ENCODE measurements at places on chromosomes 3 and 15.
A peak's percentile ranks its signal among the peaks of the same experiment; 100 is the strongest.

GRCh38 chr3:50961386-50961785 is 286.7 kb downstream of the DOCK3 start:
- no peaks in the 10 kb centered on the region for H3K27me3 ChIP-seq
- H3K4me1 ChIP-seq: no peaks in the 10 kb centered on the region
- H3K36me3 ChIP-seq: no peaks in the 10 kb centered on the region
- H3K27ac ChIP-seq: no peak overlapping the region
- no peak for DNase-seq
- no peak overlapping the region for H3K4me3 ChIP-seq

DNA sequence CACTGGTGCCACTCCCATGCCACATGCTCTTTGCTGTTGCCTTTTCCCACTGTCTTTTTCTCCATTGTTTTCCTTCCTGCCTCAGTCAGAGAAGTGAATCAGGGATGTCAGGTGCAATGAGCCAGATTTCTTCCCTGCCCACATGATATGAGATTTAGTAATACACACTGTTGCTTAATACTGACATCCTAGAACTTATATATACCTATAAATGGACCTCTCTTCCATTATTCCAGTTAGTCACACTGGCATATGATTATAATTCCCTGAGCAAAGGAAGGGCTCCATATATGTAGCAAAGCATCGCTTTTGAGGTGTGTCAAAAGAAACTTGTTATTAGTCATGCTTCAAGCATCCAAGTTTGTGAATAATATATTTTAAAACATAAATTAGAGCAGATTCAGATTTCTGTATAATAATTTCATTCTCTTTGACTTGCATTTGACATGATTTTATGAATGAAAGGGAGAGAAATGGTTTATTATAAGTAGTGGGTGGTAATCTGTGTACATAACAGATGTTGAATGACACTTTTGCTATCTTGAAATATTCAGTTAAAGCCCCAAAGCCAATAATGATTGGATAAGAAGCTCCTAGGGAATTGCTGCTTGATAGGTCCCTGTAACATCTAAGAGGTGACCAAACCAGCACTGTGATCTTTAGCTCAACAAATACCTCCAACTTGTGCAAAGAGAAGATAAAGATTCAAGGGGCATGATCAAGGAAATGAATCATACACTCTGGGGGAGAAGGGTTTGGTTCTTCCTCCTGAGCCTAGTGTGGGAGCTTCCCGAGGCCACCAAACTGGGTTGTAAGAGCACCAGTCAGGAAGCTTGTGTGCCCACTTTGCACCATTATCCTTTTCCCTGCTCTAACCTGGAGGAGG is 48.6 kb downstream of the CHST2 start:
- peaks cover 47% of the 10 kb centered on the region for H3K4me1 ChIP-seq
- H3K36me3 ChIP-seq: no peaks in the 10 kb centered on the region
- no peak overlapping the region for H3K4me3 ChIP-seq

GRCh38 chr3:13139471-13140065 is 66.3 kb upstream of the IQSEC1 start:
- H3K4me1 ChIP-seq: no peaks in the 10 kb centered on the region
- no peaks in the 10 kb centered on the region for H3K36me3 ChIP-seq
- no peak for DNase-seq
- no peaks in the 10 kb centered on the region for H3K27me3 ChIP-seq
- H3K4me3 ChIP-seq: no peak overlapping the region

DNA sequence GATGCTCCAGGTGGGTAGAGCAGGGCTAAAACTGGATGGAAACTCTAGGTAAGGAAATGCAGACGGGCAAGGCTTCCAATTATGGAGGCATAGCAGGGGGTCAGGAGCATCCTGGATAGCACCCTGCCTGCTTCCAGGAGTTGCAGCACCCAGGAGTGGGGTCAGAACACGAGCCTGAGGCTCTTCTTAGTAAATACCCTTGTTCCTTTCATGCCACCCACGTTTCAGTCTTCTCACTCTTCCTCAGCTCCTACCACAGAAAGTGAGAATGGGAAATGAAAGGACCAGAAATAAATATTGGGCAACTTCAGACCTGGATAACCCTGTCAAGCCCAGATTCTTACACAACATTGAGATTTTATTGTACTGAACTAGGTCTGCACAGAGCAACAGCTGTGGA is 16.4 kb downstream of the CCR1 start:
- H3K27me3 ChIP-seq: no peaks in the 10 kb centered on the region
- H3K27ac ChIP-seq: no peak overlapping the region
- no peak overlapping the region for H3K4me3 ChIP-seq
- no peaks in the 10 kb centered on the region for H3K4me1 ChIP-seq

- no peak for DNase-seq
- H3K4me3 ChIP-seq: no peak overlapping the region
- peaks cover 2% of the 10 kb centered on the region for H3K27me3 ChIP-seq
These were observed 102.0 kb downstream of the LMLN start for GRCh38 chr3:198062068-198062465.

DNA sequence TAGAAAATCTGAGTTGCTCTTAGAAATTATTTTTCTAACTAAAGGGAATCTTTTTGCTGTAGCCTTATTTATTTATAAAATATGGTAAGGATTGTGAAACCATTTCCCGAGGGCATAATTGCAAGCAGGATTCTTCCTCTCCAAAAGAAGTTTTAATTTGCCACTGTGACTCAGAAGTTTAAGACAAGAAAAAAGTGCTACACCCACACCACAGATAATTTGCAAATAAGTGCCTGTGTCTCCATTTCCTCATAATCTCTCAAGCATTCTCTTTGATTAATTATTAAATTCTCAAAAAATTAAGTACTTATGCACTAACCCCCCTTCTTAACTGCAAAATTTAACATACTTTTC is 43.6 kb downstream of the RASA2 start:
- DNase-seq: no peak
- H3K4me1 ChIP-seq: peaks cover 58% of the 10 kb centered on the region
- no peak overlapping the region for H3K4me3 ChIP-seq
- H3K27me3 ChIP-seq: no peaks in the 10 kb centered on the region
- H3K27ac ChIP-seq: peak overlapping the region; percentile 81
- peaks cover under 1% of the 10 kb centered on the region for H3K36me3 ChIP-seq

GRCh38 chr3:140247775-140248174 is 312.8 kb downstream of the CLSTN2 start:
- H3K4me3 ChIP-seq: no peak overlapping the region
- peaks cover under 1% of the 10 kb centered on the region for H3K27me3 ChIP-seq
- H3K36me3 ChIP-seq: no peaks in the 10 kb centered on the region
- DNase-seq: no peak

DNA sequence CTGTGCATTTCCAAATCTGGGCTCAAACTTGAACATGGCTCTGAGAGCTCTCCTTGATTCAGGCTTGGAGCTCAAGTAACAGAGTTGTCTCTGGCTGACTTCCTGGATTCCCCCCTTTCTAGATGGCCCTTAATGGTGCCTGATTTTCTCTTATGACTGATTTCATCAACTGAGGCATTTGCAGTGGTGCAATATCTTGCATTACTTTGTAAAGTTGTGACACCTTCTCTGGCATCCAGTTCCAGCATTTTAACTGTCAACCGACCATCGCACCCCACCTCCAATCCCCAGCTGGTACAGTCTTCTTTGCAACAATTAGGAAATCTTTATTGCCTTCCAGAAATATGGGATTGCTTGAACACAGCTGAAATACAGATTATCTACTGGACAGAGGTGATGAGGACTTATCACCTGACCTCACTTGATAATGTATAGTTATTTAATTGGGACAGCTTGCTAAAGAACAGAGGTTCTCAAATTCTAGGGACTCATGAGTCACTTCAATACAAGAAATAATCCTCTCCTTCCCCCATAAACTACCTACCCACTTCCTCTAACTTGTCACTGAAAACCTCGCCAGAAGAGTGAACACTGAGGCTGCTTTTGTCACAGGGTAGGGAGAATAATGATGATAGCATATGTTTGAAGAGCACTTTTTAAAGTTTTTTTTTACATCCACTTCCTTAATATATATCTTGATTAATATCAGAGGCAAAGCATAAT is 41.8 kb downstream of the FILIP1L start:
- no peak for DNase-seq
- no peak overlapping the region for H3K4me3 ChIP-seq
- H3K4me1 ChIP-seq: peaks cover 22% of the 10 kb centered on the region
- no peak overlapping the region for H3K27ac ChIP-seq

- no peak overlapping the region for H3K27ac ChIP-seq
- H3K27me3 ChIP-seq: no peaks in the 10 kb centered on the region
- no peak for DNase-seq
- H3K4me1 ChIP-seq: no peaks in the 10 kb centered on the region
These were observed 7.3 kb upstream of the TM6SF1 start for GRCh38 chr15:83100097-83100646.

DNA sequence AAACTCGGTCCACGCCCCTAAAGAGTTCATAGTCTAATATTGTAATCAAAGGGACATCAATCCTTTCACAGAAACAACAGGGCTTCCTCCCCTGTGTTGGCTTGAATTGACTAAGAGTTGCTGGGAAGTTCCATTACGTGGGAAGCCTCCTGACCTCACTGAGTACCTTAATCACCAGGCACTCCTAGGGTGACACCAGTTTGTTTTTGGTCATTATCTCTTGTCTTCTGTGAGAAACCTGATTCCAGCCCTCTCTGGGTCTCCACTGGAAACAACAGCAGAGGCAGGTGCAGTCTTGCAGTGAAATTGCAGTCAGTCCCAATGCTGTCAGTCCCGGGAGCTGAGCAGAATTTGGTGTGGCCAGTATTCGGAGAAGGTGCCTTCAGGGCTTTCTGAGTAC is 55.4 kb downstream of the BOC start:
- no peak for DNase-seq
- no peak overlapping the region for H3K27ac ChIP-seq
- no peak overlapping the region for H3K4me3 ChIP-seq
- H3K36me3 ChIP-seq: no peaks in the 10 kb centered on the region
- no peaks in the 10 kb centered on the region for H3K4me1 ChIP-seq

- H3K27ac ChIP-seq: no peak overlapping the region
- no peak overlapping the region for H3K4me3 ChIP-seq
- no peak for DNase-seq
- H3K36me3 ChIP-seq: no peaks in the 10 kb centered on the region
- H3K27me3 ChIP-seq: no peaks in the 10 kb centered on the region
- H3K4me1 ChIP-seq: no peaks in the 10 kb centered on the region
These were observed 212.3 kb downstream of the FGF12 start for GRCh38 chr3:192514754-192515663.

GRCh38 chr15:78050441-78050809 is 27.1 kb downstream of the TBC1D2B start:
- H3K36me3 ChIP-seq: no peaks in the 10 kb centered on the region
- peaks cover 85% of the 10 kb centered on the region for H3K4me1 ChIP-seq
- H3K4me3 ChIP-seq: no peak overlapping the region
- H3K27ac ChIP-seq: peak overlapping the region; percentile 77
- no peaks in the 10 kb centered on the region for H3K27me3 ChIP-seq
- no peak for DNase-seq

DNA sequence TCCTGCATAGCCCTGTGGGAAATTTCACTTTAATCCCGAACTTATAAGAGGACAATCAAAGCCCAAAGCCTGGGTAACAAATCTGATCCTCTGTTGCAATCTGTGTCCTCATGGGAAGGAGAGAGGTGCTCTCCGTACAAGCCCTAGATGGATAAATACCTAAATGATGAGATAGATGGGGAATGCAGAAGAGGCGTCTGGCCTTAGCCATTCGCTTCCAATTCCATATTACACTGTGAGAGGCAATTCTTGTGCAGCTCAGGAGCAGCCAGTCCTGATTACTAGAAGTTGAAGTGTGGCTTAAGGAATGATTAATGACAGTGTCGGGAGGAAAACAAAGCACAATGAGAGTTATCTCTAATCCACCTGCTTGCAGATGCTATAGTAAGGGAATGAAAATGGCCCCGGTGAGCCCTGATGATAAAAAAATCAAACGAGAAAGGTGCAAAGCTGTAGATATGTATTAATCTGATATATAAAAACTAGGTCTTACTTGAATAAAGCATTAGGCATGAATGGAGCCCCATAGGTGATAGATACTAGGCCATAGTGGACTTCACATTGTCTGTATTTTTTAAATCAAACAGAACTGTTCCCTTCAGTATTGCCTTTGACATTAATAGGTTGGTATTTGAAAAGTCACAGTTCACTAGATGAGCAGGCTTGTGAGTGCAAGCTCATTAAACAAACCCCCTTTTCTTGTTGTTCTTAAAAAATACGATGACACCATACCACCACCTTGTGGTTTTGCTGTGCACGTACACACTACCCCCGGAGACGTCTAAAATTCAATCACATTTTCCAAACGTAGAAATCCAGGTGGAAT is 54.2 kb upstream of the TMCO5A start:
- H3K4me3 ChIP-seq: no peak overlapping the region
- no peaks in the 10 kb centered on the region for H3K27me3 ChIP-seq
- no peak overlapping the region for H3K27ac ChIP-seq
- no peak for DNase-seq

GRCh38 chr3:58784425-58784824 is 117.9 kb upstream of the FAM3D start:
- DNase-seq: no peak
- H3K4me1 ChIP-seq: no peaks in the 10 kb centered on the region
- no peaks in the 10 kb centered on the region for H3K36me3 ChIP-seq
- H3K27ac ChIP-seq: no peak overlapping the region
- H3K27me3 ChIP-seq: no peaks in the 10 kb centered on the region

- no peak overlapping the region for H3K4me3 ChIP-seq
- H3K4me1 ChIP-seq: no peaks in the 10 kb centered on the region
- no peaks in the 10 kb centered on the region for H3K27me3 ChIP-seq
- DNase-seq: no peak
- H3K36me3 ChIP-seq: no peaks in the 10 kb centered on the region
- no peak overlapping the region for H3K27ac ChIP-seq
These were observed 426.7 kb downstream of the ROBO2 start for GRCh38 chr3:77466562-77467115.

DNA sequence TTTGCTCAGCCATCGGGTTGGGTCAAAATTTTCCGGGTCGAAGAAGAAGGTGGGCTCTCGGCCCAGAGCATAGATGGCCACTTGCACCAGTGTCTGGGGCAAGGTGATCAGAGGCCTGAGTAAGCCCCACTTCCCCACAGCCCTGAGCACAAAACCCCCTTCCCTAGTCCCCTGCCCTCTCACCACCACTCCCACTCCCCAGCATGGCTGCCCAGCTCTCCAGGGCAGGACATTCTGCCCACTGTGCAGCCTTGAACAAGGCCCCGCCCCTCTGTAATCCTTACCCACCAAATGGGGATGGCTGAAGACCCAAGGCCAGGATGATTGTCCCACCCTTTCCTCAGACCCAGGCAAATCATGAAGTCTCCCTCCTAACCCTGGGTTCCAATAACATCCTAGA is 28.8 kb downstream of the CYP11A1 start:
- H3K4me1 ChIP-seq: no peaks in the 10 kb centered on the region
- no peaks in the 10 kb centered on the region for H3K36me3 ChIP-seq
- no peak overlapping the region for H3K4me3 ChIP-seq
- no peak overlapping the region for H3K27ac ChIP-seq

DNA sequence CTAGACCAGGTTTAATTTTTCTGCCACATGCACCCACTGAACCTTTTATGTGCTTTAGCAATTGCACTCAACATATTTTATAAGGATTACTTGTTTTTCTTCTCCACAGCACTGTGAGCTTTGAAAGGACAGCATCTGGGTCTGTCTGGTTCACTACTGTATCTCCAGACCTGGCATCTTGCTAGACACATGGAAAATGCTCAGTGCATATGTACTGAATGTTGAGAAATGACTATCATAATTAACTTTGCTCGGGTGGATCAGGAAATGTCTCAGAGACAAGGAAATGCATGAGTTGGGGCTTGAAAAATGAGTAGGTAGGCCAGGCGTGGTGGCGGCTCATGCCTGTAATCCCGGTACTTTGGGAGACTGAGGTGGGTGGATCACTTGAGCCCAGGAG is 40.2 kb downstream of the DOCK3 start:
- no peak overlapping the region for H3K27ac ChIP-seq
- H3K27me3 ChIP-seq: no peaks in the 10 kb centered on the region
- no peak for DNase-seq
- H3K4me3 ChIP-seq: no peak overlapping the region
- H3K36me3 ChIP-seq: no peaks in the 10 kb centered on the region
- no peaks in the 10 kb centered on the region for H3K4me1 ChIP-seq
